Bone marrow (tissue), 2 donors: ENCODE measurements at places on chromosomes 2 and 18.

DNA sequence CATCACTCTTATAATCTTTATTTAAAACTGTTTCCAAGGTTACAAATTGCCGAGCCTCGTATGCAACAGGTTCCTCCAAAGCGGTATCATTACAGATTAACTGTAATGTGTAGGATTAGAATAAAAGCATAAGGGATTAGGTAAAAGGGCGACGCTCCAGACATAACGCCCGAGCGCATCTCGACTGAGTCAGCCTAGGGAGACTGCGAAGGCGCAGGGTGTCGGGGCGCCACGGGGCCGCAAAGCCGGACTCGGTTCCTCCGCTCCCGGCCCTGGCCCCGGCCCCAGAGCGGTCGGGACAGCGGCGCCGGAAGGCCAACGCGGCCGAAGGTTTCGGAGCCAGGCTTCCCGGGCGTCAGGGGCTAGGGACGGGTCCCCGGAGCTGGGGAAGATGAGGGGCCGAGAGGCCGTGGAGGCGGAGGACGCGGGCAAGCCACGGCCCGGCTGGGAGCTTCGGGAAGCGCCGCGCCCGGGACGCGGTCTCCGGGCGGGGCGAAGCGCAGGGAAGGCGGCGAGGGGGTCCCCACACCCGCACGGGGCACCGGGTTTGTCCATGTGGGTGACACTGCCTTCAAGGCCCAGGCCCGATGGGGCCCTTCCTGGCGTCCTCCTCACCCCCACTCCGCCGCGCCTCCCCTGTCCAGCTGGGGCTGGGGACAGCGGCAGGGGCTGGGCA is 12.9 kb upstream of the SIX3 start:
- no peak for DNase-seq

- no peak for DNase-seq
These were observed 84.3 kb downstream of the PPP1R1C start for GRCh38 chr2:182069908-182070307.

DNA sequence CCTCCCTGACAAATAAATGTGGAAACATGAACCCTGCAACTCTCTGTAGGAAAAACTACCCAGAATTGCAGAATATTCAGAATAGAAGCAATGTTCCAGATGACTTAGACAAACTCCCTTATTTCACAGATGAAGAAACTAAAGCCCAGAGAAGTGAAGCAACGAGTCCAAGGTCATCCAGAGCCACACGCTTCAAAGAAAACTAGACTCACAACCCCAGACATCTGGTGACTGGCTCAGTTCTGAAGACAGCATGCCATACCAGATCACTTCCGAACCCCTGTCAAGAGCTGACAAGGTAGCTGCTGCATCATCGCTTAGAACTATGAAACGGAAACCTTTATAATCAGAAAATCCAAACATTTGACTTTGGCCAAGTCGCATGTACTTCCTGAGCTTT is 101.3 kb downstream of the PID1 start:
- no peak for DNase-seq

- DNase-seq = no peak
These were observed 791.9 kb upstream of the SOX11 start for GRCh38 chr2:4900242-4900641.

- DNase-seq = no peak
These were observed 7.1 kb upstream of the PPP1R1C start for GRCh38 chr2:181978351-181979150.

DNA sequence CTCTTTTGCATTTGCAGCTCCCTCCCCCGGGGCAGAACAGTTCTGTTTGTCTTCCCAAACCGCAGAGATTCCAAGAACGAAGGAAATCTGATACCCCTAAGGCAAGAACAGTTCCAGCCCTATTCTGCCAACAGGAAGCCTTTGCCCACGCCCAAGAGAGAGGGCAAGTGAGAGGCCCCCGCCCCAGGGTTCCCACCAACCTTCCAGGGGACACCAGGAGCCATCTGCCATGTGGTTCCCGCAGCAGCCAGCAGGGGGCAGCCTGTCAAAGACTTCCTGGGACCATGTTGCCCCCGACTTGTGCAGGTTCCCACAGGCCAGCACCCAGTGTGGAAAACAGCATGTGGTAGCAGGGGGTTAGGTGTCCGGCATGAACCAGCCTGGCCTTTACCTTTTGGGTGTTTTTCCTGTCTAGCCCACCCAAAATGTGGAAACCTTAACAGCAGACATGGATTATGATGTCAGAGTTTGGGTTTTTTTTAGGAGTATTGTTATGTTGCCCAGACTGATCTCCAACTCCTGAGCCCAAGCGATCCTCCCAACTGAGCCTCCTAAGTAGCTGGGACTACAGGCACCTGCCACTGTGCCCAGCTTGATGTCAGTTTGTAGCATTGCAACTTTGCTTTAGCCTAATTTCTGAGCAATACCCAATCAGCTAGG is 21.7 kb upstream of the EFHD1 start:
- DNase-seq = peak; percentile 9

DNA sequence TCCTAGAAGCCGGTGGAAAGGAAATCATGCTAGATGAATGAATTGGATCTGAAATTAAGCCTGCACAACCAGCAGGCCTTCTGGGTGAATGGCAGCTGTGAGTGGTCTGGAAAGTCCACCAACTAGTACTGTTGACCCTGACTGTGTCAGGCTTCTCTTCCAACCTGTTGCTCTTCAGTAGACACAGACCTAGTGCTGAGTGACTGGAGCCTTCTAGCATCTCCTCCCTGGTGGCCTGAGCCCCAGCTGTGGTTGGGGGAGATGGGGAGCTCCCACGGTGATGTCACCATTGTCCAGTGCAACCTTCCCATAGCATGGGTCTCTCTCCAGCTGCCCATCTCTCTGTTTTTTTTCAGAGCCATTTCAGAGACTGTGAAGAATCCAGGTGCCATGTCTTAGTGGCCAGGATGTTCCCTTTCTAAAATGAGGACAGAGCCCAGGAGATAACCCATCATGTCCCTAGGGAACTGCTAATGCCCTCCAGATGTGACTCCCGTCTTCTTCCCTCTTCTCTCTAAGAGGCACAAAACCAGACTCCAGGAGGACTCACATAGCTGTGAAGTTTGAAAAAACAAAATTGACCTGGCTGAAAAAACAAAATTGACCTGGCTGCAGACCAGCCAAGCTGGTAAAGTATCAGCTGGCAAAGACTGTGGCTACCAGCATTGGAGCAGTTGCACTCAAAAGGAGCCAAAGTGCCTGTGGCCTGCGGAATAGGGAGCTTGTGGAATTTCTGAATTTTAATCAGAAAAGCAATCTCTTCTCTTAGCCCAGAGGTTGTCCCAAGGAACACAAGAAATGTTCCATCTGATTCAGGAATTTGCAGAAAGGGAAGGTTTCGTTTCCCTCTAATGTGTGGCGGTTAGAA is 67.4 kb upstream of the RPL31 start:
- no peak for DNase-seq

GRCh38 chr2:3198119-3198518 is 179.5 kb downstream of the EIPR1 start:
- DNase-seq = no peak

DNA sequence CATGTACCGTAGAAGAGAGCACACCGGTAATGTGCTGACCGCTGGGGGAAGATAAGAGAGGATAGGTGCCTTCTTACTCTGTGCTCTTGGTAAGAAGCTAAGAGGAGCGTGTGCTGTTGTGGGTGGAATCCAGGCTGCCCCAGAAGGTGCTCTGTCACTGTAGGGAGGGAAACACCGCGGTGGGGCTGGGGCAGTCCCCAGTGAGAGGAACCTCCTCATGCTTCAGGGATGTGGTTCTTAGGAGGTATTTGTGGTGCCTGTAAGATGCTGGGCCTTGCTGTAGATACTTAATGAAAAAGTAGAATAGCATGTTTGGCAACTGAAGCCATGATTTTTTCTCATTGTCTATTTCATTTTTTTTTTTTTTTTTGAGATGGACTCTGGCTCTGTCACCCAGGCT is 1.1 kb downstream of the COLEC11 start:
- no peak for DNase-seq

- no peak for DNase-seq
These were observed 45.5 kb upstream of the LOXHD1 start for GRCh38 chr18:46702471-46702870.

- DNase-seq = no peak
These were observed 1162.8 kb downstream of the DSC3 start for GRCh38 chr18:29879763-29880162.

- no peak for DNase-seq
These were observed 35.0 kb upstream of the IL1R2 start for GRCh38 chr2:101956465-101957438.

- DNase-seq = peak; percentile 73
These were observed 652 bp downstream of the PPM1B start for GRCh38 chr2:44169155-44169898.

DNA sequence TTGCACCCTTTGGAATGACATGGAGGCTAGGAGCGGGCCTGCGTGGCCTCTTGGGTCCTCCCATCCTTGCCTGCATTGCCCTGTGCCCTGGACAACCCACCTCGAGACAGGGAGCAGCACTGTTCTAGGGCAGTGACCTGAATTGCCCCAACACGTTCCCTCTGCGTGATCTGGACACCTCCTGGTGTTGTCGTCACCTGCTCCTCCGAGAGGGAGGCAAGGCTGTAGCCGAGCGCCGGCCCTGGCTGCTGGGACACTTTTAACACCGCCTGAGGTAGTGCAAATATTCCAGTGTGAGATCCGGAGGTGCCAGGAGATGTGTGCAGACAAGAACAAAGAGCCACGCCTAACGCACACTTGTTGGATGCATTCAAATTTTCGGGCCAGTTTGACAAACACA is 131.5 kb downstream of the SMAD7 start:
- no peak for DNase-seq

GRCh38 chr2:239250216-239251081 is 150.4 kb downstream of the HDAC4 start:
- DNase-seq = no peak

GRCh38 chr2:111221701-111222100 is 101.0 kb downstream of the BCL2L11 start:
- DNase-seq = no peak

GRCh38 chr2:192243488-192243887 is 48.8 kb upstream of the TMEFF2 start:
- DNase-seq = no peak

GRCh38 chr2:132479155-132479554 is 62.5 kb downstream of the GPR39 start:
- DNase-seq = no peak

DNA sequence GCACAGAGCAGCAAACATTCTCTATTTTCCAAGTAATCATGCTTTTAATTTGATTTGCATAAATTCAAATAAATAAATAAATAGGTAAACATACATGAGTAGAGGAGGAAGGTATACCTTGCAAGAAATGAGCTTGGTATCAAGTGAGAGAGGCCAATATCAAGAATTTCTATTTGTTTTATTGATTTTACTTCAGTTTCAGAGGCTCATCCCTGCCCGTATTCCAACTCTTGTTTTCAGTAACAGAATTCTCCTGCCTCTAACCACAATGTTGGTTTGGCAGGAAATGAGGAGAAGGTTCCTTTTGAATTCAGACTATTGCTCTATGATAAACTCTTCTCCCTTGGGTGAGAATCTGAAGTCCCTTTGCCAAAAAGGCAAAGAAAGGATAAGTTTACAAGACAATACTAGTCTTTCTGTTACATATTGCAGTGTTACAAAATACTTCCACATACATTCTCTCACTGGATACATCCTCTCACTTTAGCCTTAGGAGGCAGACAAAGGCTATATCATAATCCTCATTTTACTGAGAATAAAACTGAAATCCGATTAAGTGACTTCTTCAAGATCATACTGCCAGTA is 68.3 kb upstream of the ZNF397 start:
- DNase-seq = no peak

DNA sequence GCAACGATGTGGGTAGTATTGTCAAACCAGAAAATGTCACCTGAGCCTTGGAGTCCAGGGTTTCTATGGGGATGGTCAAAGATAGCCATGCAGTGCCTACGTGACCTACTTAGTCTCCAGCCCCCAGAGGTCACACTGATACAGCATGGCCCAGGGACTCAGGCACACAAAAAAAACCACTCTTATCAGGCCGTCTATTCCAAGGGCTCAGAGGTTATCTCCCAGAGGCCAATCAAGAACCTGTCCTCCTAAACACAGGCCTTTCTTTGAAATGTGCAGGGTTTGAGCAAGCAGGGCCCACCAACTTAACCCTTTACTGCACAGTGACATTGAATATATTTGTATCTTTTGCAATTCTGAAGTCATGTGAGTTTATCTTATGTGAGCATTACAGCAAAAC is 82.7 kb downstream of the MRO start:
- DNase-seq = no peak

- DNase-seq = no peak
These were observed 1.4 kb upstream of the TEKT4 start for GRCh38 chr2:94869552-94870439.

DNA sequence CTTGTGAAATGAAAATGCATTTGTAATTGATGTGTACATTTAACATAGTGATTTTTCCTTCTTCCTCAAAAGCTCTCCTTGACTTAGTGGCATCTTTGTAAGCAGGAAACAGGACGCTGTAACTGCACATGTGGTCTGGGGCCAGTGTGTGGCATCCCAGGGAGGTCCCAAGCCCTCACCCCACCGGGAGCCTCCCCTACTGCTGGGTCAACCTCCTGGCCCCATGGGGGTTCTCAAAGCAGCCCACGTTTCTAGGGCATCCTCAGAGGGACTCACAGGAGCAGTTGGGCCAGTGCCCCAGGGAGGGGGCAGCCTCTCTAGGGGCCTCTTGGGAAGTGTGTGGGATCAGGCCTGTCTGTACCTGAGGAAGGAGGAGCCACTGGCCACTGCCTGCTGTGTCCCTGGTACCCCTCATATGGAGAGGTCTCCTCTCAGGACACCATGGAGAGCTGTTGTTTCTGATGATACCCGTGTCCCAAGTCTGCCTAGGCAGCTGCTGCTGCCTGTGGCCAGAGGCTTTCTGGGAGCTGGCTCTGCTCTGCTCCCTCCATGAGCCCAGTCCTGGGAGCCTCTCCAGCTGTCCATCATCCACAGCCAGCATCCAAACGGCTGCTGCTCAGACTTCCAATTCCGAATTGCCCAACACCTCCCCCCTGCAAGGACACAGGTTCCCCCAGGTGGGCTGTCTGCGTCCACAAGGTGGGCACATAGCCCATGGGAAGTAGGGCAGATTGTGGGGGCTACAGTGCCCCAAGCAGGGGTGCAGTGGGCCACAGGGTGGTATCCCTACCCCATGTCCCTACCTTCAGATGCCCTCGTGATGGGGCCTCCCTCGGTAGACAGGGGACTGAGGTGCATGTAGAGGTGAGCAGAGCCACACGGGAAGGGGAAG is 13.4 kb downstream of the ARHGEF4 start:
- no peak for DNase-seq

GRCh38 chr2:196563876-196564275 is 75.6 kb upstream of the CCDC150 start:
- DNase-seq = no peak
